ENCODE measurements at places on chromosomes 2 and 18. TPM values are rescaled to one million over a fixed set of nuclear protein-coding genes. Genes with fewer than 3 reads are reported as not detected.

Gene ROCK2
- total RNA-seq = 16.4 TPM

Gene GPR39
- 10.9 TPM for total RNA-seq

Gene GAL3ST2
- total RNA-seq = not detected

Gene CAPN14
- total RNA-seq = 4.0 TPM

Gene HOXD13
- not detected for total RNA-seq

Gene CD207
- total RNA-seq = not detected

Gene SEMA4C
- 16.6 TPM for total RNA-seq

Gene AQP12B
- total RNA-seq = not detected

Gene IRS1
- total RNA-seq = 27.2 TPM

Gene ZFP36L2
- total RNA-seq = 30.5 TPM

Gene CACNB4
- total RNA-seq = 0.33 TPM

Gene SP140
- total RNA-seq = not detected

Gene PHLPP1
- 6.8 TPM for total RNA-seq

Gene THOC1
- total RNA-seq = 35.6 TPM

Gene TMEM237
- 44.0 TPM for total RNA-seq

Gene METTL8
- 22.1 TPM for total RNA-seq

Gene NDUFV2
- total RNA-seq = 127 TPM

Gene SRD5A2
- total RNA-seq = not detected

Gene NPAS2
- 7.2 TPM for total RNA-seq

Gene SLC25A52
- not detected for total RNA-seq

Gene APCDD1
- 0.35 TPM for total RNA-seq

Gene UPP2
- not detected for total RNA-seq

Gene UGT1A4
- 0.33 TPM for total RNA-seq

Gene MYO3B
- total RNA-seq = 3.3 TPM

Gene RPRM
- total RNA-seq = not detected

Gene KLHL29
- 3.1 TPM for total RNA-seq

Gene ARMC9
- total RNA-seq = 10.4 TPM

Gene RBM44
- 0.09 TPM for total RNA-seq

Gene CHRNG
- not detected for total RNA-seq

Gene TUBB8B
- not detected for total RNA-seq

Gene REG3G
- not detected for total RNA-seq

Gene KCTD18
- 37.8 TPM for total RNA-seq

Gene LRRFIP1
- 50.8 TPM for total RNA-seq

Gene DSC3
- total RNA-seq = 148 TPM

Gene TNFRSF11A
- total RNA-seq = 3.5 TPM

Gene FHOD3
- 18.7 TPM for total RNA-seq

Gene ASAP2
- total RNA-seq = 21.3 TPM

Gene KCNK3
- not detected for total RNA-seq

Gene TMEM247
- not detected for total RNA-seq

Gene DYNAP
- not detected for total RNA-seq

Gene CFAP210
- total RNA-seq = not detected

Gene TFCP2L1
- total RNA-seq = 12.9 TPM

Gene GALNT14
- total RNA-seq = 22.8 TPM

Gene DNAJC27
- total RNA-seq = 1.3 TPM

Gene CHMP3
- 50.6 TPM for total RNA-seq

Gene ACADL
- total RNA-seq = 0.28 TPM

Gene SLC30A3
- not detected for total RNA-seq

Gene GALNT13
- not detected for total RNA-seq

Gene RESP18
- not detected for total RNA-seq

Gene GLI2
- 0.85 TPM for total RNA-seq

Gene GTF2A1L
- not detected for total RNA-seq

Gene CCDC68
- total RNA-seq = 0.79 TPM
